ENCODE measurements at places on chromosomes 3 and 15. TPM values are rescaled to one million over a fixed set of nuclear protein-coding genes. Genes with fewer than 3 reads are reported as not detected.

CHRFAM7A gene
- total RNA-seq: 11.5 TPM

ISLR gene
- total RNA-seq: 0.28 TPM

GRCh38 chr3:100556673-100557310 is 52.6 kb upstream of the ADGRG7 start:
- no peak for DNase-seq

ULK4 gene
- total RNA-seq: 14.3 TPM

DNA sequence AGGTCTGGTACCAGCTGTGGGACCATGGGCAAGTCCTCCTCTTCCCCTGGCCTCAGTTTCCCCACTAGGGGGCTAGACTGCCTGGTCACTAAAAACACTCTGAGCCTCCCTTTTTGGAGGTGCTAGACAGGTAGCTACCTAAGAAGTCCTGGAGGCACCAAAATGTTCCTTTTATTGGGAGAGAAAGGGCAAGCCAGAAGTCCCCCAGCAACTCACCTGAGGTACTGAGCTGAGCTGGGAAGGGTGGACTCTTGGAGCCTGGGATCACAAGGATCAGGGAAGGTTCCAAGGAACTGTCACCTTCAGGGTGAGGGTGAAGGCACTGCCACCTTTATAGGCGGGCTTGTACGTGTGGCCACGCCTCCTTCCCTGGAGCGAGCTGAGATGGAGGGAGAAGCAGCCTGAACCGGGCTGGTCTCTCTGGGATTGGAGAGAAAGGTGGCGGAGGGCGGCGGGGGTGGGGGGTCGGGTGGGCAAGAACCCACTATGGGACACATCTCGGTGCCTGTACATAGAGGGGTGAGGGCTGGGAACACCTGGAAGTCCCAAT is at the start of gene CYP1A1:
Gene CYP1A1 (minus strand): TSS at position 304 of the 550 bp plus-strand sequence. CDS start 2,431 bp downstream, outside the sequence.
- no peak for DNase-seq

- DNase-seq: no peak
Measured at GRCh38 chr15:60557191-60557618, 78.3 kb upstream of the ICE2 start.
